ENCODE measurements at places on chromosomes 12 and 14.
A peak's percentile ranks its signal among the peaks of the same experiment; 100 is the strongest.

- DNase-seq: no peak
These were observed 48.3 kb downstream of the ZFYVE21 start for GRCh38 chr14:103763730-103764488.

GRCh38 chr14:31787377-31787776 is 226.2 kb downstream of the NUBPL start:
- no peak for DNase-seq

DNA sequence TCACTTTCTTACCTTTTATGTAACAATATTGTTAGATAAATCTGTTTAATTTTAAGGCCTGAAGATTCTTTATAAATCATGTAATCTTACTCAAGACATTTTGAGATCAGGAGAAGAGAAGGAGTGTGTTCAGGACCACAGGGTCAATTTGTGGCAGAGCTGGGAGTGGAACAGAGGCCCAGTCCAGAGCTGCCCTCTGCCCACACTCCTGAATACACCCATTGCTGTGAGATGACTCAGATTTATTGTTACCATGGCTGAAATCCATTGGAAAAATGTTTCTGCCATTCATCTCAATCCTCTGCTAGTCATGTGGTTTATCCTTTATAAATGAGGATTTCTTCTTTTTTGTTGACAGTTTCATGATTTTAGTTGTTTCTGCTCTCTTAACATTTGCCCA is 100.5 kb upstream of the STXBP6 start:
- DNase-seq: no peak

- no peak for DNase-seq
These were observed 585.4 kb downstream of the ALG10 start for GRCh38 chr12:34607520-34608195.

DNA sequence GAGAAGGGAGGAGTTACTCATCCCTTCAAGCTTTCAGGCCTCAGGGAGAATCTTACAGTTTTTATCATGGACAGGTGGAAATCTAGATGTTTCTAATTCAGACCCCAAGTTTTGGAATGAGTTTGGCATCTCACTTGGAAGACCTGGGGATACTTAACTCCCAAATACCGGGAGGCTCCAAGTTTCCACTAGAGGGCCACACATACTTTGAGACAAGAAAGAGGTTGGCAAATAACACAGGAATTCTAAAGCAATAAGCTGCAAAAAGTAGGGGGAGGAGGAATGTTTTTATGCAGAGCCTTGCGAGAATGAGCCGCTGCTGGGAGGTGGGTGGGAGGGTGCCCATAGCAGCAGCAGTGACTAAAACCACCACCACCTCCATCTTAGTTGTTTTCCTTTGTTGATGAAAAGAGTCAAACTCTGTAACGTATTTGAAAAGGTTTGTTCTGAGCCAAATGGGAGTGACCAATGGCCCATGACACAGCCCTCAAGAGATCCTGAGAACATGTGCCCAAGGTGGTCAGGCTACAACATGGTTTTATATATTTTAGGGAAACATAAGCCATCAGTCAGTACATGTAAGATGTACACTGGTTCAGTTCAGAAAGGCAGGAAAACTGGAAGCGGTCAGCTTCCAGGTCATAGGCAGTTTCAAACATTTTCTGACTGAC is 34.2 kb upstream of the RNASE1 start:
- peak; percentile 66 for DNase-seq

GRCh38 chr12:6914246-6914946 is at the start of gene ENO2:
TSS of gene ENO2 (plus strand) at chr12:6914580. CDS start at chr12:6915833, 1,253 bp downstream.
- DNase-seq: peak; percentile 63

GRCh38 chr12:29164477-29165393 is 15.7 kb downstream of the FAR2 start:
- DNase-seq: no peak

DNA sequence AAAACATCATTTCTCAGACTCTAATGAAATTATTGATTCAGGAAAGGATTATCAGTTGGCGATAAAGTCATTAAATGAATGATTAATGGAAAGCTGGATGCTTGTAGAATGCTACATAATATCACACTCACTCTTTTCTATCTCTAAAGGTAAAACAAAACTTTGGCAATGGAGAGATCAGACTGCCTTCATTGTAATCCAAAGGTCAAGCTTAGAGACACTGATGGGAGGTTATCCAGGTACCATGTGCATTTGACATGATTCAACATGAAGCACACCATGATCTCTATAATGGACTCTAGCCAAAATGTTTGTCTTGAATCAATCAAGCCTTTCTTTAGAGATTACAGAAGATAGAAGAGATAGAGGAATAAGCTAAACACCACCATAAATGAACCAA is 110.1 kb upstream of the USP44 start:
- DNase-seq: no peak

DNA sequence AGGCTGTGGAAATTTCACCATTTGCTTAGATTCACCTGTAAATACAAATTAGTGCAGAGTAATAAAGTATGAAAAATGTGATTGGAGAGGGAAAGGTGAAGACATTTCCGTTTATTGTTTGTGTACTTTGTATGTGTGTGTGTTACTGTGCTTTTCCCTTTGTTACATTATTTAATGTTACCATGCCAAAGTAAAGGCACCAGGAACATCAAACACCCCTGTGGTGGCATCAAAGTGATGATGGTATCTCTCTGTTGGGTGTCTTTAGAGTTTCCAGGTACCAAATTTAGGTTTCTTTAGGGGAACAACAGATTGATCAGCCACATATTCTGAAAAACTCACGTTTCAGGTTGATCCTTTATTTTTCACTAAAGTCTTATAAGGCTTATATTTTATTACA is 189.0 kb upstream of the FBXO33 start:
- DNase-seq: no peak

DNA sequence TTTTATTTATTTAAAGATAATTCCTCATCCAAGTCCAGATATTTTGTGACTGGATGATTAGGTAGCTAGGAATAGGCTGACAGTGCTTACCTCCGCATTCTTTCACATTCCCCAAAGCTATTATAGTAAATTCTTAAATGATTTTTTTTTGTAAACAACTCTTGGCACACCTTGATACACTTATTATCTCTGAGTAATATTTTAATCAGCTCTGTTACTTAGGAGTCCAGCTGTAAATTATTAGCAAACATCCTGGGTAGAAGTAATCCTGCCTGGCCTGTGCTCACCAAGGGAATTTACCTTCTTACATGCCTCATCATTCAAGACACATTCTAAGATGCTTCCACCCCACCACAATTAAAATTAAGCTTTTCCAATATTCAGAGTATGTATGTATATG is 186.1 kb downstream of the SLC2A13 start:
- no peak for DNase-seq

GRCh38 chr12:8860165-8860961 is 37.9 kb downstream of the A2ML1 start:
- peak; percentile 42 for DNase-seq

- no peak for DNase-seq
These were observed 6.0 kb downstream of the EID3 start for GRCh38 chr12:104309446-104309993.

- no peak for DNase-seq
These were observed 7.1 kb downstream of the KRT75 start for GRCh38 chr12:52427083-52427482.

- no peak for DNase-seq
These were observed 23.5 kb upstream of the IGF1 start for GRCh38 chr12:102503831-102504230.

DNA sequence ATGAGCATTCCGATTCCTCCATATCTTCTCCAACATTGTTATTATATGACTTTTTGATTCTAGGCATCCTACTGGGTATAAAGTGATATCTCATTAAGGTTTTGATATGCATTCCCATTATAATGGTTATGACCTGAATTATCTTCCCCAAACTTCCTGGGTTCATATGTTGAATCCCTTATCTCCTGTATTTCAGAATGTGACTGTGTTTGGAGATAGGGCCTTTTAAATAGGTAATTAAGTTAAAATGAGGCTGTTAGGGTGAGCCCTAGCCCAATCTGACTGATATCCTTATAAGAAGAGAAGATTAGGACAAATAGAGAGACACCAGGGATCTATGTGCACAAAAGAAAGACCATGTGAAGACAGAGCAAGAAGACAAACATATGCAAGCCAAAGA is 96.9 kb upstream of the PMCH start:
- DNase-seq: no peak

DNA sequence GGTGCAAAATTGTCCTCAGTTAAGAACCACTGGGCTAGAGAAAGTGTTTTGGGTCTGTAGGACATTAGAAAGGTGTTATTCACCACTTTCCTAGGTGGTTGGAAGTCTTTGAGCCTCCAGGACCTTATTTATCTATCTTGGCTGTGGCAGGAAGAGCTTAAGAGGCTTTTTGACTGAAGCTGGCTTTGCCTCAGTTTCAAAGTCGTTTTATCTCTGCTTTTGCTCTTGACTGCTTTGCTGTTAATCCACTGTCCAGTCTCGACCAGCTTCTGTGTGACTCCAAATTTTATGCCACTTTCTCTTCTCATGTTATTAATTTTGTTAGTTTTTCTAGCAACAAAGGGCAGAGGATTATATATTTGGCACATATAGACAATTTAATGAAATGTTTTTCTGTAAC is 60.3 kb downstream of the PPHLN1 start:
- DNase-seq: no peak

GRCh38 chr12:115756271-115756670 is 521.2 kb downstream of the MED13L start:
- no peak for DNase-seq

GRCh38 chr14:34668111-34668510 is 38.2 kb upstream of the SNX6 start:
- DNase-seq: no peak

DNA sequence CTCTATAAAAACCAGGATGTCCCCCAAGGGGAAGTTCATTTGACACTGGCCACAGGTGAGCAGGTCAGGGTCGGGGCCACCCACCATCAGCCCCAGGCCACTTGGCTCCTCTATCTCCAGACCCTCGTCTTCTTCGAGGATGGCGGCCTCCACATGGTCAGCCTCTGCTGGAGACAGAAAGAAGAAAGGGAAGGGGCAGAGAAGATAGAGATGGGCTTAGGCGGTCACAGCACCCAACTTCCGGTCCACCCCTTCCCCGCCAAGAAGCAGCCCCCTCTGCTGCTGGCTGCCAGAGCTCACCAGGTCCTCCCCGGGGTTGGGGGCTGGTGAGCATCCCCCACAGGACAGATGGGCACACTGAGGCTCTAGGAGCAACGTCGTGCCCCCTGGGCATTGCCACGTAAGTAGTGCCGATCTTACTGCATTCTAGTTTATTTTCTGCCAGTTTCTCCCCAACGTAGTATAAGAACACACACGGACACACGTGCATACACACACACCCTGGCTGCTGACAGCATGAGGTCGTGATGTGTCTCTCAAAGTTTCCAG is 14.2 kb downstream of the BCL11B start:
- DNase-seq: no peak

GRCh38 chr14:57085801-57086200 is 182.9 kb downstream of the EXOC5 start:
- no peak for DNase-seq

DNA sequence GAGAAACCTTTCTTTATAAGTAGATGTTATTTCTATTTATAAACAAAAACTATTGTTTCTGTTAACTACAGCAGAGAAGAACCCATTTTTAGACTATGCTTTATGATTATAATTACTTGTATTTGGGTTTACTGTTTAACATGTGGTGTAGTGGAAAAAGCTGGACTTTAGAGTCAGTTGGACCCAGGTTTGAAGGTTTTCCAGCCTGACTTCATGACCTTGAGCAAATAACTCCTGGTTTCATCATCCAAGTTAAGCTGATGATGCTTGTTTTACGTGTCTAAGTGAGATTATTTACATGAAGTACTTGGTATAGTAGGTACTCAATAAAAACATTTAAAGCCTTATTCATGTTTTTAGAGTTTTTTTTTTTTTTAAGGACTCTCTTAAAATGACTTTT is 221.8 kb upstream of the ARHGAP5 start:
- DNase-seq: no peak

DNA sequence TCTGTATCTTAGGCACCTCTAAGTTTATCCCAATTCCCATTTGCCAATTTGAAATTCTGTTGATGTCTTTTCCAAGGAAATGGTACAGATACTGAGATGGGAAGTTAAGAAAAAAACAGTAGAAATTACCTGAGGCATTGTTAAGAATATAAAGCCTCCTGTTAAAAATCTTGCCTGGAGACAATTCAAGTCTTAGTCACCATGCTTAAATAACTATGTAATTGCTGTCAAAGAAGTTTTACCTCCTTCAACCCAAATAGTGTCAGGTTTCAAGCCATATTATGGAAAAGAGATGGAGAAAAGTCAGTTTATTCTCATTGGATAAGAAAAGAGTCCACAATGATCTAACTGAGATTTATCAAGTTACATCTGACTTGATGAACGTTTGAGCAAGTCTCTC is 974.7 kb downstream of the GALC start:
- no peak for DNase-seq

GRCh38 chr12:87121896-87122295 is 865.7 kb upstream of the MGAT4C start:
- DNase-seq: no peak

DNA sequence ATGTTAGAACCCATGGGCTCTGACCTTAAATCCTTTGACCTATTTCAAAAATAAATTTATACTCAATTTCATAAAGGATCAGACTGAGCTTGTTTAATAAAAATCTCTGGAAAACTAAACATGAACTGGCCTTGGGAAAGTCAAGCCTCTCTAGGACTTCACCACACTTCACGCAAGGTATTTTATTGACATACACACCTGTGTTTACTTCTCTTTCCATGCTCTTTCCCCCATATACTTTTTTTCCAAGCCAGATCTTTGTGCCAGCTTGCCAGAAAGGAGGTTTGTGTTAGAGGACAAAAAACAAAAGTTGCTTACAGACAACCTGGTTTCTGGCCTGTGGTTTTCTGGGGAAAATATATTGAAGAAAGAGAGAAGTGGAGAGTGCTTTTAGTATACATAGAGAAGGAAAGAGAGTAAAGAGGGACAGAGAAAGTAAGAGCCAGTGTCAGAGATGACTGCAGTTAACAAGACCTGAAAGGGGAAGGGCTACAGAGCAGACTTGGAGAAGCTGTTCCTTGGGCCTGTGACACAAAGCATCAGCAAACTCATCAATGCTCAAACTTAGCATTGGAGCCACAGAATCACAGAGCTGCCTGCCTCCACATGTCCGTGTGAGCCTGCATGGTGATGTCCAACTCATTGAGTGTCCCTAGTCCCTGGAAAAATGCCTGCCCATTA is 77.3 kb upstream of the TMTC2 start:
- no peak for DNase-seq

GRCh38 chr12:113591480-113591974 is 119.9 kb upstream of the LHX5 start:
- no peak for DNase-seq

GRCh38 chr12:27246774-27247173 is 2.7 kb downstream of the STK38L start:
- peak; percentile 13 for DNase-seq

- no peak for DNase-seq
These were observed 358.2 kb downstream of the DIO2 start for GRCh38 chr14:79852950-79853744.

DNA sequence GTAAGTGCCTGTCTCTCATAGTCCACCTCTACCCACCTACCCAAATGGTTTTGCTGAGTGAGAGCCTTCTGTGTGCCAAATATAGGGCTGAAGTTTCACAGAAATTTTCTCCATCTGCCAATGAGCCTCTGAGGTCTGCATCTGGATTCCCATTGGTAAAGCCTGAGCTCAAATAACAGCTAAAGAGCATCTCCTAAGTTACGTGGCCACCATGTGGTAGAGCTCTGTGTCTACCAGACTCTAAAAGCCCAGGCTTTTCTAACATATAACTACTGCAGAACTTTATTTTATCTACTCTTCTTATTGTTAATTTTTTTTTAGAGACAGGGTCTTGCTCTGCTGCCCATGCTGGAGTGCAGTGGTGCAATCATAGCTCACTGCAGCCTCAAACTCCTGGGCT is 16.0 kb downstream of the AMDHD1 start:
- no peak for DNase-seq
